ENCODE measurements at places on chromosomes 12 and 14.

GRCh38 chr12:105319691-105320209 lies 10.7 kb upstream of the C12orf75 start:
- DNase-seq: no peak

DNA sequence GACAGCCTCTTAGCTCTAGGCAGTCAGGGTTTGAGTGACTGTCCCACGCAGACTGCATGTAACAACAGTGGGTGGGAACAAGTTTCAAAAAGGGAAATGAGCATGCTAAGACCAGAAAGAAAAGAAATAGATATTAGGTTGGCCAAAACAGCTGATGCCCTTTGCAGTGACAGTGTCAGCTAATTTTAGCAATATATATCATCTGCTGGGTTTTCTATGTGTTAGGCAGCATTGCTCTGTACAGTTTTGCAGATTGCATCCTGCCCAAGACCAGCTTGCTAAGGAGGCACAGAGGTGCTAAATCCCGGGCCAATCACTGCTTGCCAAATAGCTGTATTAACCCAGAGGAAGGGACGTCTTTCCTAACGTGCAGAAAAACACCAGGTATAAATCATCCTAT lies 541.9 kb upstream of the TBX3 start:
- DNase-seq: no peak

DNA sequence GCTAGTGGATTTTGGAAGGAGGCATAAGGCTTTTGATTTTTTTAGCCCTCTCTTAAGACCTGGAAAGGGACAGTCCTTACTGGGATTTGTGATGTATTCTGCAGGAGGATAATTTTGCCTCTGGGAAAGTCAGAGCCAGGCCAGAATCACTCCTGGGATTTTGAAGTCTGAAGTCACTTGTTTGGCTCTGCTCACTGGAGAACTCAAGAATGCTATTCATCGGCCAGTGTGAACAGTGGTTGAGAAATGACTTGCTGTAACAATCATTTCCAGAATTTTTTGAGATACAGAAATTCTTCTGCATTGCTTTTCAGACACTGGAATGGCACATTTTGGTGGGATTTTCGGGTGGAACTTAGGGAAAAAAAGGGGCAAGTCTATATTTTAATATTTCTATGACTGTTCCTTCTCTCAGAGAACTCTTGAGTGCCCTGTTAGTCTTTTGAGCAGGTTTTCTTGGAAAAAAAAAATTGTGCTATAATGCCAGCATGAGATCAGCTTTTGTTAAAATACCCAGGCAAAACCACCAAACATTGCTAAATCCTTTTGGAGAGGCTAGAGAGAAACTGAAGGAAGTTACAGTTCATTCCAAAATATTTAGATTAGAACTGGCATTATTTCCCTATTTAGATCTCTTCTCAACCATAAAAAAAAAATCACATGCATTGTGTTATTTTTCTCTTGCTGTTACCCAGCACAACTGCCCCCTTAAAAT lies 26.1 kb upstream of the BHLHE41 start:
- DNase-seq: no peak

DNA sequence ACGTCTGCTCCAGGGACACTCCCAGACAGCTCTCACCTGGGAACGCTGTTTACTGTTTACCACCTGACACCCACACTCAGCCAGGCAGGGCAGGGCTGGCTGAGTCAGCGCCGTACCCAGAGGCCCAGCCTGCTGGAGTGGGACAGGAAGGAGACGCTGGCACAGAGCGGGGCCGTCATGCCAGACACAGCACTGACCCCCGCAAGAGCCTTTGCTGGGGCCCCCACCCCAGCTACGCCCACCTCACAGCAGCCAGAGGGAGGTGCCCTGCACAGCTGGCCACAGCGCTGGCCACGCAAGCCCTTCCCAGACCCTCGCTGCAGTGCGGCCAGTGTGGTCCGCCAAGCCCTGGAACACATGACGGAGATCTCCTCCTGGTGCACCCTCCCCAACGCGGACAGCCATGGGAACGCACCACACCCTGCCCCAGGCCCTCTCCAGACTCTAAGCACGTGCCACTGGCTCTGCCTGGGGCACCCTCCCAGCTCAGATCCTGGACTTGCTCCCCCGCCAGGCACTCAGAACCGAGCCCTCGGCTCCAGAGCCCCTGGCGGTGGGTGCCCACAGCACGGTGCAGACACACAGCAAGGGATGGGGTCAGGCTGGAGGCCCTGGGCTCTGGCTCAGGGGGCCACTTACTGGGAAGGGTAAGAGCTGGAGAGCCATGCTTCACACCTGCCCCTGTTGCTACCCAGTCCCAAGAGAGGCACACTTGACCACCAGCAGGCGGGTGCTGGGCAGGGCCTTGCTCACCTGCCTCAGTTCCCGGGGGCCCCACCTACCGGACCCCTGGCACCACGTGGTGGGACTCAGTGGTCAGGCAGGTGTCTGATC lies 5.7 kb downstream of the AHNAK2 start:
- no peak for DNase-seq

DNA sequence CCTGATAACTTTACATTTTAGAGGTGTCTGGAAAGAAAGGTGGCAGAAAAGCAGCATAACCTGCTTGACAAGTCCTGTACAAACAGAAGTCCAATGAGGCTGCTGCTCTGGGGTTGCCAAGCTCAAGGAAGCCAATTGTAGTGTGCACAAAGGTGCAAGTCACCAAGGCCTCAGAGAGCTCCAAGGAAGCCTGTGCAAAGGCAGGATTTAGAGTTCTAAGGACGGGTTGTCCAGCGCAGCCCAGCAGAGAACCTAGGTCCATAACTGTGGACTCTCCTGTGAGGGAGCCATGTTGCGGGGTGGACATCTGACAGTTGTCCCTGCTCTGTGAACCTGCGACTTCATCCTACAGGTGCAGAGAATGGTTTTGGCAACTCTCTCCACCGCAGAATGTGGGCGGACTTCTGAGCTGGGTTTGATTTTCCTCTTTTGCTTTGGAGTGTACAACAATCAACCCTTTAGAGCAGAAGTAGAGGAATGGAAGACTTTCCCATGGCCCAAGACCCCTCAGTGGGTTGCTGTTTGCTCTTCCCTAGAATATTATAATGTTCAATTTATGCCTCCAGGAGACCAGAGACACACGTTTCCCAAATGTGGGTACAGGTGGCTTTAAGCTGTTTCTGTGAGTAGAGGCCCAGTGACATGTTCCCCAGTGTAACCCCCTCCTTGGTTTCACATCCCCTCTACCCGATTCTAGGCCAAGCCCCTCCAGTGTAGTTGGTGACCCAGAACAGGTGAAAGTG lies 81.0 kb downstream of the ETV6 start:
- no peak for DNase-seq

DNA sequence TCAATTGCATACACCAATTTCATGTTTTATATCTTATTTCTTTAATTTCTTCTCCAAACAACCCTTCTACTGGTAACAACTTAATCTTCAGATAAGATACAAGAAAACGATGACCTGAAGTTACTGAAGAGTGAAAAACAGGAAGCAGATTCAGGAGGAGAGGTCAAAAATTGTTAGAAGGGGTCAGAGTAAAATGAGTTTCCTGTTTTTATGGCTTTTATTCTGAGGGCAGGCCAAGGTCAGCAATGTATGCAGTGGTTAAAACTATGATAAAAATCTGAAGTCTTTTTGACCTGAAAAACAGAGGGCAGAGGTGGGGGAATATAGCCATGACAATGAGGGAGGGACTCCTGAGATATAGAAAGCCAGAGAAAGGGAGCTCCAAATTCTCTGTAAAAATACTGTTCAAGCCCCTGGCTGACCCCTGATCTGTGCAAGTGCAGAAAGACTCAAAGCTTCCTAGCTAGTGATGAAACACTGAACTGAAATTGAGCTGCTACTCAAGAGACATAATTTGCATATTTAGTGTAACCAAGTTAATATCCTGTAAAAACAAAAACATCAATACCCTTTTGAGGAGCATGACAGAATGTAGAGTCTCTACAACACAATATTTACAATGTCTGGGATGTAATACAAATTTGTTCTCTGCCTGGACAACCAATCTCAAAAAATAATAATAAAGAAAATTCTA lies 514.3 kb upstream of the SEL1L start:
- no peak for DNase-seq

GRCh38 chr14:102757646-102758045 lies 19.6 kb upstream of the TRAF3 start:
- no peak for DNase-seq

- DNase-seq: no peak
Measured at GRCh38 chr14:101077481-101078074, 174.1 kb upstream of the RTL1 start.

GRCh38 chr14:20383636-20384035 lies 29.7 kb downstream of the TEP1 start:
- DNase-seq: no peak

- DNase-seq: no peak
Measured at GRCh38 chr14:27725482-27725881, 1041.1 kb upstream of the FOXG1 start.

DNA sequence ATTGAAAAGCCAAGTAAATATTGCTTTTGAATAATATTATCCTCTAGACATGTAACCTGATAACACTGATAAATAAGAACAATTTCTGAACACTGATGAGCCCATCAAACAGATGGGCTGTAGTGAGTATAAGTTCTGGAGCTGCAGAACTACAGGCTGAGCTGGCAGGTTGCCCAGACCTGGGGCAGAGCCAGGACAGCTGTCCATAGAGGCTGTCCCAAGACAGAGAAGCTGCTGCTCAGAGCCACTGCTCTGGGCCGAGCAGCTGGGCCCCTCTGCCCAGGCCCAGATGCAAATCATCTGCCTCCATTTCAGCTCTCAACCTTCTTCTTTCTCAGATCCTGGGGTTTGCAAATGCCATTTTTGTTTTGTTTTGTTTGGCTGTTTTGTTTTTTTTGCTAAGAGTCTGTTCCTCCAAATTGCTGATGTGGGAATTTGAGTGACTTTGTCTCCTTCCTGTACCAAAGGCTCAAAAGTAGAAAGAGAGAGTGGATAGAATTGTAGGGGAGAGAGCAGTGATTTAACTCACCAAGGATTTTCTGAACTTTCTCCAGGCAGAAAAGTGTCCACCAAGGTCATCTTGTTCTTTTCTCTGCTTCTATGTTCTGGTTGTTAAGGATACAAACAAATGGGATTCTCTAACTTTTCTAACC lies 4.0 kb upstream of the TESPA1 start:
- no peak for DNase-seq

- DNase-seq: no peak
Measured at GRCh38 chr14:59101476-59101875, 87.0 kb upstream of the DAAM1 start.

DNA sequence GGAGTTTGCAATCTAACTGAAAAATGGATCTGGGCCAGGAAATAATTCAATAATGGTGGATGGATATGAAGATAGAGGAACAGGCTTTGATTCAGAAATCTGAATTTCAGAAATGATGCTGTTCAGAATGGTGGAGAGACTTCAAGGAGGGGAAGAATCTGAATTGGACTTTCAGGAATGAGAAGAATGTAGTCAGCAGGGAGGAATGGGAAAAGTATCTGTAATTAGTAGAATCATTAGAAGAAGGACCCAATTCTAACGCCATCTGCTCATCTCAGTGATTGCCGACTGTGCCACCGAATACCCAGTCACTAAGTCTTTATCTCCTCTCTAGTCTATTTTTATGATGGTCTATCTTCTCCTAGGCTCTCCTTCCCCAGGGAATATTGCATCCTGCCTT lies 363.2 kb downstream of the GALC start:
- DNase-seq: no peak

- DNase-seq: no peak
Measured at GRCh38 chr12:99004799-99005466, 359.8 kb downstream of the APAF1 start.

DNA sequence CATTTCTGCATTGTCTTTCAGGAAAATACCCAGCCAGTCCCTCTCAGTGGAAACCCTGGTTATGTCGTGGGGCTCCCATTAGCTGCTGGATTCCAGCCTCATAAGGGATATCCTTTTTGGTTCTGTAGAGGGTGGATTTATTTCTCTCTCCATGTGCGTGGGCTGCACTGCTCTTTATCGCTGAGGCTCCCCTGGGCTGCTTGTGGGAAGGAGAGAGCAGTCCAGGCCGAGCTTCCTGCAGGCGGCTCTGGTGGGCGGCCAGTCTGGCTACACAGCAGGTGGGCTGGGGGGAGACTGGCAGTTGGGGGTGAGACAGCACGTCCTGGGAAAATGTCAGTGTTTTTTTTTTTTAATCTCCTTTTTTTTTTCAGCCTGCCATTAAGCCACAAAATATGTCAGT lies 27.6 kb downstream of the TCTN1 start:
- no peak for DNase-seq

DNA sequence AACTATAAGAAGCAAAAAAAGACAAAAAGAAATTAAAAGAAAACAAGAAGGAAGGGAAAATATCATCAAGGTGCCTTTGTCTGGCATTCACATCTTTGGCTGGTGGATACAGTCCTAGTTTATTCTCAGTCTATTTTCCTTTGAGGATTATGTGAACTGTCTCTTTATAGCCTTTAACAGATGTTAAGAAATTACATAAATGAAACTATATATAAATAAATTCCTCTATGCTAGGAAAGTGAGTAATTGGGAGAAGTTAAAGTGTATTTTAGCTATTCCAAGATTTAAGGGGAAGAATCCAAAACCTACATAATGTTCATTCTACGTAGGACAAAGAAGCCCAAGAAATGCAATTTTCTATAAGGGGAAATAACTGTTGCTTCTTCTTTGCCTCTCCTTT lies 316.3 kb downstream of the ADAMTS20 start:
- no peak for DNase-seq

GRCh38 chr12:49583366-49584094 lies 15.6 kb upstream of the MCRS1 start:
- DNase-seq: no peak

- DNase-seq: no peak
Measured at GRCh38 chr12:123058481-123058880, 78.0 kb downstream of the ARL6IP4 start.

DNA sequence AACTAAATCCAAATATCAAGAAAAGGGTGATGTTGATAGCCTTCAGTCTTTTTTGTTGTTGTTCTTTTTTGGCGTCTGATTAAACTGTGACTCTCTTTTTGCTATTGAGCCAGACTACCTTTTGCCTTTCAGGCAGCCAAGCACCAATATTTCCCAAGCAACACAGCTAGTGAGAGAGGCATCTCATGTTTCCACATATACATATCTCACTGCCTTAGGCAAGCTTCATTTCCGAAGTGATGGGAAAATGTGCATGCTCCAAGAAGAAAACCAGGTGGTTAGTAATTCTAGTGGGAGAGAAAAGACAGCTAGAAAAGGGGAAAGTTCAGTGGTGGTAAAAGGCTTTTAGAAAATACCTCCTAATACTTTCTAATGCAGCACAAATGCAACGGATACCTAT lies 277.7 kb downstream of the TMTC2 start:
- no peak for DNase-seq

GRCh38 chr14:90159688-90160087 lies 96.7 kb upstream of the PSMC1 start:
- no peak for DNase-seq

GRCh38 chr14:104119119-104119487 lies 19.3 kb upstream of the KIF26A start:
- no peak for DNase-seq
